MV-4-11 (cell line): ENCODE measurements at places on chromosomes 16 and 17.

- no peak for DNase-seq
Measured at GRCh38 chr17:12463102-12463501, 202.6 kb upstream of the MYOCD start.

DNA sequence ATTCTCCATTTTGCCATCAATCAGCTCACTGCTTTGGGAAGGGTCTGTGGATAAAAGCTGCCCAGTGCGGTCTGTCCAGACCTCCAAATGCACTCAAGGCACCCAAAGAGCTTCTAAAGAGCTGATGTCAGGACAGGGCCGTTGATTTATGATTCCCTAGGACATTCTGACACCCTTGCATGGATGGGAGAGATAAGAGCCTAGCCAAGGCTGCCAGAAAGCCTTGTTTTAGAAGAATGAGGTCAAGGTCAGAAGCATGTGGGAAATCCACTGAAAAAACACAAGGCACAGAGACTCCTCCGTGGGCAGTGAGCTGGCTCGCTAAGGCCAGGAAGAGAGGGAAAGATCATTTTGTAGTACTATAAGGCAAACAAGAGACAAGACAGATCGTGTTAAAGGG lies 214.0 kb downstream of the CDH11 start:
- DNase-seq = no peak

- DNase-seq = peak; percentile 61
Measured at GRCh38 chr17:5418858-5419355, 555 bp downstream of the NUP88 start.

- no peak for DNase-seq
Measured at GRCh38 chr16:34054137-34054536, 594.7 kb downstream of the TP53TG3F start.

DNA sequence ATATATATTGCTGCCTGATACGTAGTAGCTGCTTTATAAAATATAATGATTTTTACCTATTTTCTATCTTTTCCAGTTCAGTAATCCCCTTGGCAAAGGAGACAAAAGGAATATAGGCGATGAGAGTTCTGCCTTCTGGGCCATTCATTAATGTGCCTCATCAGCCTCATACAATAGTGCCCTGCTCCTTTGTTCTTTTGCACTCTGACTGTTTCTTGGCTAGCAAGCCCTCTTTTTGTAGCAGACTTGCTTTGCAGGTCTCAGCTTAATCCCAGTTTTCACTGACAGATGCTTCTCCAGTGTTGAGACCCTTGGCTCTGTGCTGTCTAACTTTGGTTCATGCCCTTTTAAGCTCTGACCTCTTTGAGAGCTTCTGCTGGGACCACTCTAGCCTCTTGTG lies 10.4 kb downstream of the HSD17B2 start:
- DNase-seq = no peak

DNA sequence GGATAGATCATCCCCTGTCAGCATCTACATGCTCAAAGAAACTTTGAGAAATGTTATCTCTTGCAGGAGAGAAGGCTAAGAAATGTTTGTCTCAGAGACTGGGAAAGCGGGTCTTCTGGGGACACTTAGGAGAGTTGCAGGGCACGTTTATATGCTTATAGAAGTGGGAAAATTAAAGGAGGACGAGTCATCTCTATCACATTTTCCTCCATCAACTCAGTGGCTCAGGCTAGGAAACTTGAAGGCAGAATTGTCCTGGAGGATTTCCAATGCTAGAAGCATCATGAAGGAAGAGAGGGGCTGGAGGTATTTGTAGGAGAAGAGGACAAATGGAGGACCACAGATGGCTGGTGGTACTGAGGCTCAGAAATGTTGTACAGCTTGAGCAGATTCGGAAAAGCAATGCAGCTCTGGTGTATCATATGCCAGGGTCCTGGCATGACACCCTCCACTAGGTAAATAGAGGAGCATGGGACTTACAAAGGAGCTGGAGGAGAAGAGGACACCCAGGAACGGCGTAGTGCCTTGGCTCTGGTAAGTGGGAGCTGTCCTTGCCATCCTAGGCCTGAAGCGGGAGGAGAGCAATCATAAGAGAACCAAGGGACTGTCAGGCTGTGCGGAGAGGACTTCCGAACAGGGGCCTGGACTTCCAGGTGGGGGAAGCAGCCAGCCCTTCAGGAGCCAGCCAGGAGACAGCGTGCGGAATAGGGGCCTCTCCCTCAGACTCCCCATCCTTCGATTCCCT lies 4.5 kb upstream of the HS3ST3B1 start:
- DNase-seq = no peak

GRCh38 chr17:39239640-39240314 lies 14.0 kb upstream of the STAC2 start:
- no peak for DNase-seq

DNA sequence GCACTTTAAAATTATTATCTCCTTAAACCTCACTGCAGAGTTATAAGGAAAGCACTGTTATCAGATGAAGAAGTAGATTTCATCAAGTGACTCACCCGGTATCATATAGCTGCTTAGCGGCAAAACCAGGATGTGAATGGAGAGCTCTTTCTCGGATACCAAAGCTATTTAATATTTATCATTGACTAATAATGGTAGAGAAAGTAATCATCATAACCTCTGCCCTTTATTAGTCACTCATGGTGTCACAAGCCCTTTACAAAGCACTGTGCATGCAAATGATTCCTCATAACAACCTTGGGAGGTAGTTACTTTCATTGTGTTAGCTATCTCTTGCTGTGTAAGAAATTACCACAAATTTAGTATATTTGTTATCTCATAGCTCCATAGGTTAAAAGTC lies 592.9 kb downstream of the MAF start:
- no peak for DNase-seq

DNA sequence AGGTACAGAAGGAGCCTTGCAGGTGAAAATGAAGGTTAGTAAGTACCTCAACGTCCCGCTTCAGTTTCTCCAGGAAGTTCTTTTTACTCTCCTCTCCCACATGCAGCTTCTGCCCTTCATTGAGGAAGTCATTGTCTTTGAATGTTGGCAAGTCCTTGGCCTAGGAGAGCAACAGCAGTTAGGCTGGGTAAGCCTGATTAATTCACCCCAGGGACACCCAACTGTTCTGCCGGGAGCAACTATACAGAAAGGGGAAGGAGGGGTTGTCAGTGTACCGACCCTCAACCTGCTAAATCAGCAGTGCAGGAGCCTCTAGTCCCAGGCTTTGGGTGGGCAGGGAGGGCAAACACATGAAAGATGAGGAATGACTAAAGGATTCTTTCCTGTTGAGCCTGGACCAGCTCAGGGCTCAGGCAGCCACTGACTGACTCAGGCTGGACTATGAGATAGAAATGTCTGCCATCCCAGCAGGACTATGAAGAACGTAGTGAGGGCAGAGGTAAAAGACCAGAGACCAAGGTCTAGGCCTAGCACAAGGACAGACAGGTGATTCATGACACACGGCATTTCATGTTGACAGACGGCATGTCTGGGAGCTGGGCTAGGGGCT lies 21.6 kb downstream of the PIP4K2B start:
- DNase-seq = no peak

- DNase-seq = no peak
Measured at GRCh38 chr17:67151717-67152116, 93.3 kb downstream of the HELZ start.

- no peak for DNase-seq
Measured at GRCh38 chr16:49964973-49965372, 60.1 kb upstream of the CNEP1R1 start.

DNA sequence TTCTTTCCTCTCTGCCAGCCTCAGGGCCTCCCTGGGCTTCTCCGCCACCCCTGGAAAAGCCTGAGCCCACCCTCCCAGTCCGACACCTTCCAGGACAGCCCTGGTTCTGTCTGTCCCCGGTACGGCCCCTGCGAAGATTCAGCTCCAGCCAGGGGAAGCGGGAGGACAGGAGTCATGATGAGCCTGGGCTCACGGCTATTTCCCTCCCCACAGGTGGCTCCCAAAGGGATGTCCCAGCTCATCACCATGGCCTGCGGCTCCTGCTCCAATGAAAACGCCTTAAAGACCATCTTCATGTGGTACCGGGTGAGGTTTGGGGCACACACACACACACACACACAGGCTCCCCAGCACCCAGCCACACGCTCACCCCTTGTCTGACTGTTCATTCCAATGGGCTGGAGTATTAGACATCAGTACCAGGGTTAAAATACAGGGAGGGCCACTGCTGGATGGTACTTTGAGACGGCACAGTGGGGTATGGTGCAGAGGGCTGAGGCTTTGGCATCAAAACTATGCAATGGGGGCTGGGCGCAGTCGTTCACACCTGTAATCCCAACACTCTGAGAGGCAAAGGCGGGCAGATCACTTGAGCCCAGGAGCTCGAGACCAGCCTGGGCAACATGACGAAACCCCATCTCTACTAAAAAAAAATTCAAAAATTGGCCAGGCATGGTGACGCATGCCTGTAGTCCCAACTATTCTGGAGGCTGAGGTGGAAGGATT lies 32.8 kb downstream of the TMEM186 start:
- DNase-seq = no peak

DNA sequence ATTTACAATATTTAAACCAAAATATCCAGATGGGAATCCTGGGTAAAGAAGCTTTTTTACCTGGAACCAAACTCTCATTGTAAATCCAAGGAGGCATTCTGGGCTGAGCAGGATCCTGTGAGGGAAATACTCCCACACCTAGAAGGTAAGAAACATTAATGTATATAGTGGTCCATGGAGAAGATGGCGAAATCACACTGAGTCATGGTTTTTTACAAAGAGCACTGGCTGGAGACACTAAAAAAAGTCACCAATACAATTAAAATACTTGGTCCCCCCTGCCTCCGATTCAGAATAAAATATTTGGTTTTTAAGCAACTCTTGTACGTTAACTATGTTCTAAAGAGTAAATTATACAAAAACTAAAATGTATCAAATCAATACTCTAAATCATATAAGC lies 32.9 kb downstream of the SYNRG start:
- DNase-seq = no peak

DNA sequence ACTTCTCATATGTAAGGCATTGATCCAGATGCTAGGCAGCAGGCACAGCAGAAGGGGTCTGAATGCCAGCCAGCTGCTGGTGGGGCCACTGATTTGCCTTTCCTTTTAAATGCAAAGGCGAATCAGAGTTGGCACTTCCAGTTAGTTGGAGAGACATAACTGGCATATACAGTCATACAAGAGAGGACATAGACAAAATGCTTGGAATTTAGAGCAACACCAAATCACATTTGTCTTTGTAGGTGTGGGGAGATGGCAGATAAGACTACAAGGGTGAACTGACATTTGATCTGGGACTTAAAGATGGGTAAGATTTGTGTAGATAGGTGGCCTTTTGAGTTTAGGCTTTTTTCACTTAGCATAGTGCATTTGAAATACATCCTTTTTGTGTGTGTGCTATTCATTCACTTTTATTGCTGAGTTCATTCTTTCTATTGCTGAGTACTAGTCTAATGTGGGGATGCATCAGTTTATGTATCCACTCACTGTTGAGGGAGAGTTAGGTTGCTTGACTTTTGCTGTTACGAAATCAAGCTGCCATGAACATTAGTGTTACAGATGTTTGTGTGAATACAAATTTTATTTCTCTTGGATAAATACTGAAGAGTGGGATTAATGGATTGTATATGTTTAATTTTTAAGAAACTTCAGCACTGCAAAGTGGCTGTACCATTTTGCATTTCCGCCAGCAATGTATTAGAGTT lies 74.1 kb downstream of the SPECC1 start:
- no peak for DNase-seq

DNA sequence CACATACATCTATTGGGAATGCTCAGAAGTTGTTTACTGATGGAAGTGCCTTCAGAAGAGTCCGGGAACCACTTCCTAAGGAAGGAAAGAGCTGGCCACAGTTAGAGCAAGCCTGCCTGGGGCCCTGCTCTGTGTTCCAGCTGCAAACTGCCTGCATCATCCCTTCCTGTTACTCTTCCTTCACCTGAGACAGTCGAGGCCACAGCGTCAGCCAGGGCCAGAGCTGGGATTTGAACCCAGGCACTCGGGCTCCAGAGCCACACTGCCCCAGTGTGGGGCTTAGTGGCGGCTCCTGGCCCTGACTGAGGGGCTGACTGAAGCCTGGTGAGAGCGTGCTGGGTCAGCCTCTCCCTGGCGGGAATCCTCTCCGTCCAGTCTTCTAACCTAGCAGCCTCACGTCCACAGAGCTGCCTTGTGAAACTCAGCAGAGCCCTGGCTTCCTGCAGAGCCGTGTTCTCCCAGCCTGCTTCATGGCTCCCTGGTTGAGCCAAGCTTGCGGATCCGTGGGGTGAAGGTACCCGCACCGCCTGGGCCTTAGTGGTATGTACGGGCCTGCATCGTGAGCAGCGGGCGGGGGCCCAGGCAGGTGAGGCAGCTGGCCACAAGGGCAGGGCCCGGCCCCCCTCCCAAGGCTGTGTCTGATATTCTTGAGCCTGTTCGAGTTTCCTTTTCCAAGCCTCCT lies 4.6 kb upstream of the C17orf99 start:
- DNase-seq = no peak

- DNase-seq = no peak
Measured at GRCh38 chr17:78940258-78940657, 15.1 kb upstream of the TIMP2 start.

- no peak for DNase-seq
Measured at GRCh38 chr17:9330141-9330540, 245.5 kb downstream of the STX8 start.

DNA sequence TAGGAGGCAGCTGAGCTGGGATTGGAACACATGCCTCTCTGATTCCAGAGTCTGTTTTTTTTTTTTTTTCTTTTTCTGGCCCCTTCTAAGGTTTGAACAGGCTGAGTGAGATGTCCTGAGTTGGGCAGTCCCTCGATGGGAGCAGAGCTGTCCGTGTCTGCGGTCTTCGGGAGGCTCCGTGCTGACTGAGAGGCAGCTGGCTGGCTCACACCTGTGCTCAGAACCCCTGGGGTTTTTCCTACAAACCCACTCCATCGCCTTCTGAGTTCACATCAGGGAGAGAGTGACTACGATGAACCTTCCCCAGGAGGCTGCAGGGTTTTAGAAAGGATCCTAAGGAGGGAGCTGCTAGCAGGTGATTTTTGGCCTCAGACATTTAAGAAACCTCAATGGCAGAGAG lies 92.5 kb downstream of the IRF8 start:
- DNase-seq = no peak

GRCh38 chr17:75036643-75037268 lies 10.0 kb downstream of the ATP5PD start:
- DNase-seq = no peak

- no peak for DNase-seq
Measured at GRCh38 chr16:59154295-59154694, 420.2 kb upstream of the GOT2 start.
